Ovary (tissue), 10 donors: ENCODE measurements at places on chromosomes 4 and X. TPM values are rescaled to one million over a fixed set of nuclear protein-coding genes. Genes with fewer than 3 reads are reported as not detected.
A peak's percentile ranks its signal among the peaks of the same experiment; 100 is the strongest.

Gene AMBN
- not detected for total RNA-seq

Gene LNX1
- 4.4 TPM for total RNA-seq

Gene SPANXD
- not detected for total RNA-seq

Gene LRCH2
- total RNA-seq, result 13.3 TPM

- no peak for DNase-seq
- H3K4me1 ChIP-seq, result no peaks in the 10 kb centered on the region
- H3K27me3 ChIP-seq, result no peaks in the 10 kb centered on the region
- no peak overlapping the region for H3K4me3 ChIP-seq
Observed at GRCh38 chr4:73902817-73903547, 33.8 kb downstream of the CXCL1 start.

GRCh38 chr4:47914926-47915237 is 499 bp upstream of the NFXL1 start:
- no peaks in the 10 kb centered on the region for H3K36me3 ChIP-seq
- no peak overlapping the region for H3K27ac ChIP-seq
- peaks cover 6% of the 10 kb centered on the region for H3K4me1 ChIP-seq
- H3K27me3 ChIP-seq, result no peaks in the 10 kb centered on the region

- H3K36me3 ChIP-seq, result no peaks in the 10 kb centered on the region
- H3K27me3 ChIP-seq, result no peaks in the 10 kb centered on the region
- DNase-seq, result no peak
Observed at GRCh38 chr4:157222771-157223160, 2.2 kb downstream of the GRIA2 start.

GRCh38 chr4:186144198-186144945 is 39.9 kb downstream of the FAM149A start:
- peaks cover 1% of the 10 kb centered on the region for H3K4me1 ChIP-seq
- H3K27me3 ChIP-seq, result no peaks in the 10 kb centered on the region
- peak; percentile 59 for DNase-seq
- no peaks in the 10 kb centered on the region for H3K36me3 ChIP-seq
- H3K4me3 ChIP-seq, result peak overlapping the region; percentile 57

- H3K4me3 ChIP-seq, result no peak overlapping the region
- H3K27ac ChIP-seq, result no peak overlapping the region
- no peaks in the 10 kb centered on the region for H3K4me1 ChIP-seq
Observed at GRCh38 chr4:139521754-139522401, 34.1 kb downstream of the SETD7 start.

DNA sequence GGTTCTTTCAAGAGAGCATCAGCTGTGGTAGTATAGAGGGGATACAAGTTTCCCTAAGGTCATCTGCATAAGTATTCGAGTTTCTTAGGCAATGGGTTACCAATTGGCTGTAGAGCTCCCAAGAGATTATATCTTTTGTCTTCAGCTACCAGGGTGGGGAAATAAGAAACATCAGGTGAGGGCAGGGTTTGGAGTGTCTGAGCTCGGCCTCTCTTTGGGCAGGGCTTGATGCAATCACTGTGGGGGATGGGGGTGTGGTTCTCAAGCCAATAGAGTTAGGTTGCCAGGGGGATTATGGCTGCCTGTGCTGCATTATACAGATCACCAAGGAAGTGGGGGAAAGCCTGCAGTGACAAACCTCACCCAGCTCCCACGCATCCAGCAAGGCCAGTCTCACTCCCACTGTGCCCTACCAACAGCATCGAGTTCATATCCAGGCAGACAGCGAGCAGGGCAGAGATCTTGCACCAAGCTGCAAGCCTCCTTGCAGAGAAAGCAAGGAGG is 172.1 kb upstream of the MAGEE2 start:
- no peaks in the 10 kb centered on the region for H3K4me1 ChIP-seq
- DNase-seq, result no peak
- H3K27me3 ChIP-seq, result no peaks in the 10 kb centered on the region
- H3K27ac ChIP-seq, result no peak overlapping the region
- H3K36me3 ChIP-seq, result no peaks in the 10 kb centered on the region
